Stimulated activated CD4-positive, alpha-beta T cell treated with anti-CD3 and anti-CD28 coated beads, Interleukin-4, amount 100 ng/mL, for 4 hours (primary cell): ENCODE measurements at places on chromosomes 16 and 17.

- DNase-seq = no peak
These were observed 14.0 kb upstream of the MTMR4 start for GRCh38 chr17:58528443-58528842.

DNA sequence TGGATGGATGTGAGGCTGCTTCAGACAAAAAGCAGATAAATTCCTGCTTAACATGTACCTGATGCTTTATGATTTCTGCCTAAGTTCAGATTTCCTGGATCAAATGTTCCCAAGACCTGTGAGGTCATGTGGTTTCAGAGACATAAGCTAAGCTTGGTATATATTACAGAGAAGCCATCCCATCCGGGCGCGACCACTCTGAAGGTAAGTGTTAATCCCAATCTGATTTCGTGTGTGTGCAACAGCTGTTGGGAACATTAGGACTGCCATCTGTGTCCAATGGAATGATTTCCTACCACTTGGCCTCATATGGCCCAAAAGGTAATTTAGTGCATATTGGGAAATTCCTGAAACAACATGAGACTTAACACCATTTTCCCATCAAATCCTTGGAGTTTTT, 199.1 kb downstream of the HS3ST3B1 start:
- DNase-seq = no peak

- no peak for DNase-seq
These were observed 68.0 kb downstream of the MYH13 start for GRCh38 chr17:10304758-10305300.

DNA sequence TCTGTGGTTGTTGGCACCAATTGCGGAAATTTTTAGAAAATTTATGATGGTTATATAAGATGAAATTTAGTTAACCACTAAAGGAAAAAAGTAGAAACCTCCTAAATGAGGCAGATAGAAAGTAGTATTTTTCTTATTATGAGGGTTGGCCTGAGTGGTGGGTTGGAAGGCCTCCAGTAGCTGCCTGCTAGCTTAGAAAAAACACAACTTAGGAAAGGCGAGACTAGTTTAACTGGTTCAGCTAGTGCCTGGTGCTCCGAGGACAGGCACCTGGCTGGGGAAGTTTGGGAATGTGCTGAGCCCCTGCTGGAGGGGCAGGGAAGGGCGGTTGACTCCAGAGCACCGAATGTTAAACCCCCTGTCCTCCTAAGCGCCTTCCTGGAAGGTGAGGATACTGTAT, 19.9 kb downstream of the LDHD start:
- DNase-seq = no peak

DNA sequence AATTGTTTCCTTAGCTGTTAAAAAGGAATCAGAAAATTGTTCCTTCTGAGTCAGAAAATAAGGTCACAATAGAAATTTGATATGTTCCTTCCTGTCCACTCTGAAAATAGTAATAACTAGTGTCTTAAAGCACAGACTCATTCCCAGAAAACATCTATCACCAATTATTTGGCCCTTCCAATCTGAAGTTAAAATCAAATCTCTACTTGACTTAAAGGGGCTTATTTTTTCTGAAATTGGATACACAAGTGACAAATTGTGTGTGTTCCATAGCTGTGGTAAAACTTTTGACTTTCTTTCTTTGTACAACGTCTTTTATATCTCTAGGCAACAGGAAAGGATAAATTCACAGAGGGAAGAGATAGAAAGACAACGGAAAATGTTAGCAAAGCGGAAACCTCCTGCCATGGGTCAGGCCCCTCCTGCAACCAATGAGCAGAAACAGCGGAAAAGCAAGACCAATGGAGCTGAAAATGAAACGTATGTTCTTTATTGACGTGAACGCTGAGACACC, 54.5 kb upstream of the MRC2 start:
- no peak for DNase-seq

DNA sequence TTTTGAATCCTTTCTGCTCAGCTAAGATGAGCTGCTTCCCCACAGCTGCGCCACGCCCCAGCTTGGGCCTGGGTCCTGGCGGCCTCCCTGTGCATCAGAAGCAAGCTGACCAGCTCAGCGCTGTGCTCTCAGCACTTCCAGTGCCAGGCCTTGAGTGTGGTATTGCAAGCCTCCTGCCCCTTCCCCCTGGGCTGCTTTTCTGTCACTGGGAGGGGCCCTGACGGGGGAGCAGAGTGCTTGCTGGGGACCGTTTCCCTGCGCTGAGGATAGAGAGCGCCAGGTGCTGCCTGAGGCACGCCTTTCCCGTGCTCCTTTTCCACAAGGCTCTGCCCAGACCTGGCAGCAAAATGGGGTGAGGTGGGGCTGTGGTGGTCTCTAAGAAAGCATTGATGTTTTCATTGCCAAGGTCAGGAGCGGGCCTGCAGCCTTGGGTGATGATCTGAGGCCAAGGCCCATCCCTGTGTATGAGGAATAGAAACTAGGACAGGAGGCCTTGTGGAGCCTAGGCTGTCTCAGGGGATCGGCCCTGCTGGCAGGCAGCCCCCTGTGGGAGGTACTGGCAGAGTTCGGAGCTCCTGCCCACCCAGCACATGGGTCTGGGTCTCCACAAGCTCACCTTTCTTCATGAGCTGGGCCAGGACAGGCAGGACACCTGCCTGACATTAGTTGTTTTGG, 29.7 kb downstream of the POLR3E start:
- no peak for DNase-seq

- DNase-seq = no peak
These were observed 18.4 kb downstream of the PLCG2 start for GRCh38 chr16:81797443-81797842.

- DNase-seq = no peak
These were observed 702 bp downstream of the NUDT21 start for GRCh38 chr16:56450275-56450985.

DNA sequence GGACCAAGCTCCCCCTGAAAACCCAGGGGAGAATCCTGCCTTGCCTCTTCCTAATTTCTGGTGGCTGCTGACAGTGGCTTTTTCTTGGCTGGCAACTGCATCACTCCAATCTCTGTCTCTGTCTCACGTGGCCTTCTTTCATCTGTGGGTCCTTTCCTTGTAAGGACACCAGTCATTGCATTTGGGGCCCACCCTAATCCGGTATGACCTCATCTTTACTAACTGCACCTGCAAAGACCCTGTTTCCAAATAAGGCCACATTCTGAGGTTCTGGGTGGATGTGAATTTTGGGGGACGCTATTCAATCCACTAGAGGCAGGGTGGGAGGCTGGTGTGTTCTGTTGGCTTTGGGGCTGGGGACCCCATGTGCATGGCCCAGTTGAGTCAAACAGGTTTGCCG, 11.0 kb downstream of the SLC12A3 start:
- no peak for DNase-seq

GRCh38 chr16:72853575-72854266, 194.2 kb downstream of the ZFHX3 start:
- DNase-seq = no peak

- DNase-seq = no peak
These were observed 3.8 kb upstream of the LIMD2 start for GRCh38 chr17:63703556-63704258.

DNA sequence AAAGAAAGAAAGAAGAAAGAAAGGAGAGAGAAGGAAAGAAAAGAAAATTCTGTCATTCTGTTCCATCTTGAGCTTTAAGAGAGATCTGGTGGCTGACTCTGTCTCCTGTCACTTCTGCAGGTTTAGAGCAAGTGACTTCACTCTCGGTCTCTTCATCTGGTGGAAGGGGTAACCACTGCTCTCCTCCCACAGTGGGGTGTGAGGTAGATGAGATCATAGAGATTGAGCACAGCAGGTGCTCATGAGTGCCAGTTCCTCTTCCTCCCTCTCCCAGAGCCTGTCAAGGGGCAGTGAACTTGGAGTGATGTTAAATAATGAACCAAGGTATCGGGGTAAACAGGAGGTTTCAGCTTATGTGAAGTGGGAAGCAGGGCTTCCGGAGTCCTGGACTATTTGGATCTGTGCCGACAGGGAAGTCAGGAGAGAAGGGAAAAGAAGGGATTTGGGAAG, 47.7 kb downstream of the BEAN1 start:
- DNase-seq = peak; percentile 14

DNA sequence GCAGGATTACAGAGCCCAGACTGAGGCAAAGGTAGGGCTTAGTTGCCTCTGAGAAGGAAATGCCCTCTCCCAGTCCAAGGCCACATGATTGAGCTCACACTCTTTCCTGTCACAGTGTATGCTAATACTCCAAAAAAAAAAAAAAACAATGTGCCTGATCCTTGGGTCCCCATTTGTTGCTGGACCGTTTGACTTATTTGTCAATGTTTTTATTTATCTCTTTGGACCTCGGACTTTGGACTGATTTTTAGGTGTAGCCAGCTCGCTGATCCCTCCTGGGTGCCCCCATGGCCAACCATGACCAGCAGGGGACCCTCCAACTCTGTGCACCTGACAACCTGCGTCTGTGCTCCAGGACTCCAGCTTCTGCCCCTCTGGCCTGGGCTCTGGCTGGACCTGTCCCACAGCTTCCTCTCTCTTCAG, 622 bp upstream of the CCL16 start:
- DNase-seq = no peak

- no peak for DNase-seq
These were observed 49.8 kb downstream of the CREBBP start for GRCh38 chr16:3830625-3831254.

DNA sequence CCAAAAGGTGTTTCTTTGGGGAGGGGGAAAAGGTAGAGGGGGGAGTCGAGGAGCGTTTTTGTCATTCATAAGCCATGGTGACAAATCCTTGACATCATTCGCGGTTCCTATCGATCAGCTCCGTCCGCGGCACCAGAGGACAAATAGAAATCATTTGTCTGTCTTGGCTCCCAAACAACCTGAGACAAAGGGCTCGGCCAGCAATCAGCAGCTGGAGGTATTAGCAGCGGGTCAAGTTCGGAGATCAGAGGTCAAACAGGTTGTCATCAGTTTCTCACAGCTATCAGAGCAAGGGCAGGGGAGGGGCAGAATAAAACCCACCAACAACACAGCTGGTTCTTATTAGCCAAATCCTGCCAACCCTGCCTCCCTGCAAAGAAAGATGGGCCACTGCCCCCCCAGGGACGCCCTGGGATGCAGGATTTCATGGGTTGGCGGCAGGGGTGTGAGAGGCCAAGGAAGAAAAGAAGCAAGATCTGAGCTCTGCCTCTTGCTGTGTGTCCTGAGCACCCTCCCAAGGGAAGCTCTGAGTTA, 145.3 kb upstream of the LHX1 start:
- no peak for DNase-seq

- DNase-seq = no peak
These were observed 7.5 kb upstream of the KCNJ12 start for GRCh38 chr17:21368545-21369246.

DNA sequence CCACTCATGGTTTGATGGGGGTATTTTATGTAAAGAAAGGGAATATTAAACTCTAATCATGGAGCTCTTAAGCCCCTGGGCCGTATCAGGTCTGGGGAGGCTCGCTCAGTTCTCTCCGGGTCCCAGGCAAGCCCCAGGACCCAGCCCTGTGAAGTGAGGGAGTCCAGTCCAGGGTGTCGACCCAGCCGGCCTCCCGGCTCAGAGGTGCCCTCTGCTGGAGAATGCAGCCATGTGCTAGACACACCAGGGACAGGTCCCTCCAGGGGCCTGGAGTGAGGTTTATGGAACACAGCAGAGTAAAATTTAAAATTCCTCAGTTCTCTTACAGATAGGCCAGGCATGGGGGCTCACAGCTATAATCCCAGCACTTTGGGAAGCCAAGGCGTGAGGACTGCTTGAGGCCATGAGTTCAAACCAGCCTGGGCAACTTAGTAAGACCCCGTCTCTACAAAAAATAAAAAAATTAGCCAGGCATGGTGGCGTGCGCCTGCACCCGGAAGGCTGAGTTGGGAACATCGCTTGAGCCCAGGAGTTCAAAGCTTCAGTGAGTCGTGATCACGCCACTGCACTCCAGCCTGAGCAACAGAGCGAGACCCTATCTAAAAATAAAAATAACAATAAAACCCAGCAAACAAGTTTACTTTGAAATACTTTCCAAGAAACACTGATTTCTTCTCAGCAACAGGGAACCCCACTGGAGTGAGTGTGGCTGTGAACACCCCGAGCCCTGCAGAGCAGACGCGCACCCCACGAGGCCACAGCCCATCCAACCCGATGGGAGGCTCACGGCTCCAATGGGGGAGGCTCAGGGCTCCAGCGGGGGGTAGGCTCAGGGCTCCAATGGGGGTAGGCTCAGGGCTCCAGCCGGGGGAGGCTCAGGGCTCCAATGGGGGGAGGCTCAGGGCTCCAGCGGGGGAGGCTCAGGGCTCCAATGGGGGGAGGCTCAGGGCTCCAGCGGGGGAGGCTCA, 72.2 kb downstream of the ZNF778 start:
- peak; percentile 67 for DNase-seq
